ENCODE measurements at places on chromosomes 7 and 10. TPM values are rescaled to one million over a fixed set of nuclear protein-coding genes. Genes with fewer than 3 reads are reported as not detected.

DNA sequence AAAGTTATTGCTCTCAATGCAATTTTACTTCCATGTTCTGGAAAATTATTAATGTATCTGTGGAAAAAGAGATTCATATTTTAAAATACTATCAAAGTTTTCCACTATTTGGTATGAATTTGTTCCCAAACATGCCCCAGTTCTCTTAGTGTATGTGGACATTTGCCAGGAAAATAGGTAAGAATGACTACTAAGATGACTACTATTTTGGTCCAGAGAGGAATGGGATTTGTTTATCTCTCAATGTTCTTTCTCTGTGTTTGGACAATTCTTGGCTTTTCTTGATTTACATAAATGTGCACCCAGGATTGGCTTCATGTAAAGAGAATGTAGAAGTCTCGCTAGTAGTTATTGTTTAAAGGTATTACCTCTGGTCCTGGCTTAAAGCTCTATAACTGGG lies 60.3 kb upstream of the POT1 start:
- H3K4me3 ChIP-seq, result no peak overlapping the region
- no peaks in the 10 kb centered on the region for H3K36me3 ChIP-seq
- H3K4me1 ChIP-seq, result peaks cover 3% of the 10 kb centered on the region
- no peak overlapping the region for H3K27ac ChIP-seq

- no peaks in the 10 kb centered on the region for H3K4me1 ChIP-seq
- no peak for DNase-seq
- no peaks in the 10 kb centered on the region for H3K27me3 ChIP-seq
- peak overlapping the region; percentile 80 for H3K27ac ChIP-seq
- H3K36me3 ChIP-seq, result no peaks in the 10 kb centered on the region
Measured at GRCh38 chr10:4240608-4241197, 455.7 kb upstream of the KLF6 start.

DNA sequence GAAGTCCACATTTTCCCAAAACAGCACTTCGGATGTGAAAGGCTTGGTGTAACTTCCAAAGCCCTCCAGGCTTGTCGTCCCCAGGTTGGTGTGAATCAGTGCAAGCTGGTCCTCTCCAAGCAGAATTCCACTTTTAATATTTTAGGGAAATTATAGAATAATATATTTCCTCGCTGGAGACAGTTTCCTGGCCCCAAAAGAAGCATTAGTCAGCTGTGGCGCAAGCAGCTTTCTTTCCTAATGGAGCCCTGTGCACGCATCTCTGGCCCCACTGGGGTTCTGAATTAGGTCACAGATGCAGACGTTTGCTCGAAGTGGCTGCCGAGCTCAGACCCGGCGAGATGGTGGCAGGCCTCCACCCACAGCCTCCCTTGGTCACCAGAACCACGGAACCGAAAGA lies 33.3 kb upstream of the MNX1 start:
- H3K4me1 ChIP-seq, result no peaks in the 10 kb centered on the region
- no peaks in the 10 kb centered on the region for H3K36me3 ChIP-seq
- no peak overlapping the region for H3K27ac ChIP-seq

DNA sequence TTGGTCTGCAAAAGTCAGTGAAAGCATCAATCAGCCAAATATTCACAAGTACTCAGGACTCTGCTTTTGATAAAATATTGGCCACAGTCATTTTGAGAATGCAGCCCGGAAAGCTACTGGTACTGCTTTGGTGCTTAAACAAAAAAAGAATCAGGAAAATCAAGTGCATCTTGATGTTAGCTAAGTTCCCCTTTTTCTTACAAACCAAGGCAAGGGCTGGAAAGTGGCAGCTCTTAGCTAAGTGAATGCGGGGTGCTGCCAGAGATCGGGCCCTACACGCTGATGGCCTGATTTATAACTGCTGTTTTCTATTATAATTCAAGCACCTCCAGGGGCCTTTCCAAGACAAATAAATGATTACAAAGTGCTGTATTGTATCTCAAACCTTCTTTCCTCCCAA lies 136.8 kb upstream of the MGMT start:
- H3K36me3 ChIP-seq, result no peaks in the 10 kb centered on the region
- H3K27ac ChIP-seq, result no peak overlapping the region
- H3K4me1 ChIP-seq, result no peaks in the 10 kb centered on the region
- no peak overlapping the region for H3K4me3 ChIP-seq

- no peaks in the 10 kb centered on the region for H3K4me1 ChIP-seq
- H3K27me3 ChIP-seq, result no peaks in the 10 kb centered on the region
- no peak overlapping the region for H3K27ac ChIP-seq
Measured at GRCh38 chr7:12764458-12764891, 77.0 kb downstream of the ARL4A start.

DNA sequence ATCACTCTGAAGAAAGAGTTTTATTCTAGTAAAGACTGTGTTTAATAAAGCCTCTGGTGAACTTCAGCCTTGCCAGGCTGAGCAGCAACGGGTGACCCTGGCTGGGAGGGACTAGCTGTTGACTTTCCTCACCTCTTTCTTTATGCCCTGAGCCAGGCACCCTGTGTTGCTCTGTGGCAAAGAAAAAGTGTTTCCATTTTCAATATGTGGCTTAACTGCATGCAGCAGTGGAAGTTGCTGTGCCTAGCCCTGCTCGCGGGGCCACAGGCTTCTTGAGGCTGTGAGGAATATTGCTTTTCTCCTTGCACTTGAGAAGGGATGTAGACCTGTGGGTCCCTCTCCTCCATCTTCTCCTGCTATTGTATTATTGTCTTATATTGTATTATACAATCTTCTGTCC lies 67.0 kb downstream of the CXCL12 start:
- H3K36me3 ChIP-seq, result no peaks in the 10 kb centered on the region
- no peak overlapping the region for H3K27ac ChIP-seq
- H3K4me3 ChIP-seq, result no peak overlapping the region

ASB10 gene
- not detected for total RNA-seq

SAMD8 gene
- total RNA-seq, result 37.5 TPM

TMEM196 gene
- total RNA-seq, result 0.29 TPM

FEZF1 gene
- not detected for total RNA-seq
